IMR-90 (cell line): ENCODE measurements at places on chromosomes 5 and 9. TPM values are rescaled to one million over a fixed set of nuclear protein-coding genes. Genes with fewer than 3 reads are reported as not detected.

Gene LRRC70
- total RNA-seq = 0.36 and 0.83 TPM in 2 replicates

Gene NOTCH1
- total RNA-seq = 1.8 and 2.5 TPM in 2 replicates

Gene PCAT7
- not detected in 2 replicates for total RNA-seq

Gene SH3RF2
- 1.1 and 1.3 TPM in 2 replicates for total RNA-seq

Gene PTPRD
- total RNA-seq = 0.18 and 0.28 TPM in 2 replicates

Gene FGD3
- total RNA-seq = not detected in 2 replicates

Gene RAI14
- total RNA-seq = 267 and 361 TPM in 2 replicates

Gene EDIL3
- total RNA-seq = 82.8 and 101 TPM in 2 replicates

Gene SPINK6
- not detected in 2 replicates for total RNA-seq

Gene ZDHHC11
- 0.28 and 0.36 TPM in 2 replicates for total RNA-seq

Gene RGMB
- total RNA-seq = 74.4 and 83.0 TPM in 2 replicates

Gene FOXD4L5
- under 0.01 TPM in 1 of 2 replicates, not detected in the other for total RNA-seq

Gene IFNW1
- not detected in 2 replicates for total RNA-seq

Gene ARL14EPL
- not detected in 2 replicates for total RNA-seq

Gene GRXCR2
- not detected in 2 replicates for total RNA-seq
